Peyer's patch (tissue), 4 donors: ENCODE measurements at places on chromosomes 1 and 21.
A peak's percentile ranks its signal among the peaks of the same experiment; 100 is the strongest.

DNA sequence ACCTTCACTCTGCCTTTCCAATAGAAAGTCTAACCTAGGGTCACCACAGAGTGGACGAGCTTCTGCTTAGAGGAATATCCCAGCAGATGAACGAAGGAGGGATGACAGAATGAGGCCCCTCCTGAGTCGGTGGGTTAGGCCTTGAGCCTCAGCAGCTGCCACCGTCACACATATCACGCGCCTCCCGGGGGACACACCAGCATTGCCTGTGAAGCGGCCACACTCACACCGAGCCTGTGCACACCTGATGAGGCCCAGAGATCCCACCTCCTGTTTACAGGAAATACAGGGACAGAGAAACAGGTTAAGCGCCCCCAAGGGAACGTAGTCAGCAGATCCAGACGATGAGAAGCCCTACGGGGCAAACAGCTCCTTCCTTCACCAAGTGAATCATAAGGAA, 25.1 kb upstream of the LRRC47 start:
- no peak for DNase-seq

DNA sequence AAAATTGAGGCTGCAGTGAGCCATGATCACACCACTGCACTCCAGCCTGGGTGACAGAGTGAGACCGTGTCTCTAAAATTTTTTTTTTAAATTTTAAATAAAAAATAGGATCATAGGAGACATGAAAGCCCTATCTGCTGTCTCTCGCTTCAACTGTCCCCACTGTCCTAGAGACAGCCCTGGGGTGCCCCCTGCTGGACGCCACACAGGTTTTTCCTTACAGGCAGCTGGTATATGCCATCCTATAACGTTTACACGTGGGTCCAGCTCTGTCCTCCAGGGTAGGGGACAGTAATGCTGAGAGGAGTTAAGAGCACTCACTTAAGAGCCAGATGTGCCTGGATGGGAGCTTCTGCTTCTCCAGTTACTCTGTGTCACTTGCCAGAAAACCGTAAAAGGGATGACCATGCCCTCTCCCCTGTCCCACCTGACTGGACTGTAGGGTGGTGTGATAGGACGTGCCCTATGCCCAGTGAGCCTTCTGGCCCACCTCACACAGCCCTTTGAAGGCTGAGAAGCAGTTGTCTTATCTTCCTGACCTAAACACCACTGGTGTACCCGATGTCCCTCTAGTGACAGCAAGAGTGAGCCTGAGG, 8.5 kb downstream of the FBXO2 start:
- peak; percentile 67 for DNase-seq

DNA sequence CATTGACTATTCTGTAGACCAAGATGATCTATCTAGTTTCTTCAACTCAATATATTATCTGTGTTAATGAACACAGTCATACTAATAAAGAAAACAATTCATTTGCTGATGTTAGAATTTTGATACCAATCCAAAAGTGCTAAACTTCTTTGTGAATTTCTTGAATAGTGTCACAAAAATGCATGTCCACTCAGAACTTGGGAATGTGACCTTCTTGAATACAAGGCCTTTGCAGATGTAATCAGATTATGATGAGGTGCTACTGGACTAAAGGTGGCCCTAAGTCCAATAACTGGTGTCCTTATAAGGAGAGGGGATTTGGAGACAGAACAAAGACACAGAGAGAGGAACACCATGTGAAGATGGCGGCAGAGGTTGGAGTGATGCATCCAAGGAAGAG, 305.8 kb upstream of the ZP4 start:
- no peak for DNase-seq

GRCh38 chr1:156431769-156432668, 63.0 kb downstream of the RHBG start:
- no peak for DNase-seq

DNA sequence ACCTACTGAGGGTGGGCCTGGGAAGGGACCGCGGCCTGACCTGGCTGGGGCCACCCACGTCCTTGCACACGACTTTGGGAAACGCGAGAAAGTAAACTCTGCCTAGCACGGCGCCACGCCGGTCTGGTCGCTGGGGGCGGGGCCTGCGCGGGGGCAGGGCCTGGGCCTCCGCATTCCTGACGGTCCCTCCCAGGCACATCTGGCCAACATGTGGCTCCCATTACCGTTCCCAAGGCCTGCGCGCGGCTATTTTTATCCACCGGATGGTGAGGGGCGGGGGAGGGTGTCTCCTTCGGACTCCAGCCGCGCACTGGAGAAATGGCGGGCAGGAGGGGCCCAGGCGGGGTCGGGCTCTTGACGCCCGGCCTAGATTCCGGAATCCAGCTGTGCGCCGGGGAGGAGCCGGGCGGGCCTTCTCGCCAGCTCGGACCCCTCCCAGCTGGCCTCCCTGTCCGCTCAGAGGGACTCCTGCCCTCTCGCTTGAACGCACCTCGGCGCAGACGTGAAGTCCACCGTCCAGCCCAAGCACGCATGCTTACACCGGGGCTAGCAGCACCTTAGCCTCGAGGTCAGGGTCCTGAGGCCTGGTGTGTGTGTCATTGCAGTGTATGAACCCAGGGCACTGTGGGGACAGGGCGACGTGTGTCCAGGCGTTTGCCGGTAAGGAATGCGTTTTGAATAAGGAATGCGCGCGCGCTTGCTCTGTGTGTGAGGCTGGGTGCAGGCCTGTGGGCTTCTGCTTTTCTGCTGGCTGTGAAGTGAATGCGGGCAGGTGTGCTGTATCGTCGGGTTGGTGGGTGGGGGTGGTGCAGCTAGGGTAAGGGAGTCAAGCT, 2.1 kb downstream of the EVA1B start:
- DNase-seq = no peak

DNA sequence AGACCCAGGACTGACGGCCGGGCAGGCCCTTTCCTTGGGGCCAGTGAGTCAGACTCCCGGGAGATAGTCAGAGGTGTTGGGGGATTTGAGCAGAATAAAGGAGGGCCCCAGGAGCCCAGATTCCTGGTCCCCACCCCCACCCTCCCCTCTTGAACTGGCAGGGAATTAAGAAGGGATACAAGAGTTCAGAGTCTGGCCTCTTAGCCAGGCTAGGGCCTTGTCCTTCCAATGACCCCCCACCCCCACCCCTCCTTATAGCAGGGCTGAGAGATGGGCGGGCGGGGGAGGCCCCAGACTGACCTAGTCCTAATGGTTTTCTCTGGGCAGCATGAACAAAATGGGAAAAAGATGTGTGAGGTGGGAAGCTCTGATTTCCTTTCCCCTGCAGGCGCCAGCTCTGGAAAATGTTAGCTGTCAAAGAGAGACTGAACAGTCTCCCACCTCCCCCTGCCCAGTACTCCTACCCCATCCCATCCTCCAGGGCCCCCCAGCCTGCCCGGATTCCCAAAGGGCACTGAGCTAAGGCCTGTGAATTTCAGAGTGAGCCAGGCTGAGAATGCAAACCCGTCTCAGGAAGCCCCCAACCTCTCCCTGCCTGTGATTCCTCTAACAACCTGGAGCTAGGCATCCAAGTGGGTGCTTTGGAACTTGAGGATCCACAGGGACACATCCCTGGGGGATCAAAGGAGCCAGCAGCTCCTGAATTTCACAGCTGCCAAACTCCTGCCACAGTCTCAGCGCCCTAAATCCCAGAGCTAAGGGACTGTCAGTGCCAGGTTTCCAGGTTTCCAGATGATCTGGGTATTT, 5.8 kb upstream of the CRABP2 start:
- DNase-seq = no peak

DNA sequence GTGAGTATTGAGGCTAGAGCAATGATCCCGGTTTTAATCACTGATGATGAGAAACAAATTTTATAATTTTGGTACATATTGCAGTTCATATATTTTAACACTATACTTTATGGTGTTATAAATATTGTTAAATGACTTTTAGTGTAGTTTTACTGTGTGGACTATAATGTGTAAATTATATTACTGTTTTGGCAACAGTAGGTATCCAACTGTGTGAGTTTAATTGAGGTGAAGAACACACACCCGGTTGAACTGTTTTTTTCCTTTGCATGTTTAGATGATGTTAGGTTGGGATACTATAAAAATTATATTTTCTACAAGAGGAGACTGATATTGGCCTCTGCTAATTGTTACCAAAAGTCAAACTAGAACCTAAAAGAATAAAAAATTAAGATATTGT, 166.5 kb downstream of the SDCCAG8 start:
- no peak for DNase-seq

DNA sequence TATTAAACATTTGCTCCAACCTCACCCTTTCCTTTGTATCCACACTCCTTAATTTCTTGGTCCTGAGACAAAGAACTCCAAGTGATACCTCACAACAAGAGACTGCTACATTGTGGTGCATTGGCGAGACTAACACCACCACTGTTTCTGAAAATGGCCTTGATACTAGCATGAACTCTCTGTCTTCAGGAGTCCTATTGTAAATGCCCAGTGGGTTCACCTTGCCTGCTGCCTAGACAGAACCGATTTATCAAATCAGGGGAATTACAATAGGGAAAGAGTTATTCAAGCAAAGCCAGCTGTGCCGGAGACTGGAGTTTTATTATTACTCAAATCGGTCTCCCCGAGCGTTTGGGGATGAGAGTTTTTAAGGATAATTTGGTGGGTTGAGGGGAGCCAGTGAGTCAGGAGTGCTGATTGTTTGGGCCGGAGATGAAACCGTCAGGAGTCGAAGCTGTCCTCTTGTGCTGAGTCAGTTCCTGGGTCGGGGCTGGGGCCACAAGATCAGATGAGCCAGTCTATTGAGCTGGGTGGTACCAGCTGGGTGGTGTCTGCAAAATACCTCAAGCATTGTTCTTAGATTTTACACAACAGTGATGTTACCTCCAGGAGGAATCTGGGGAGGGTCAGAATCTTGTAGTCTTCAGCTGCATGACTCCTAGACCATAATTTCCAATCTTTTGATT, 83.1 kb downstream of the DESI2 start:
- no peak for DNase-seq

GRCh38 chr1:92877081-92877711, 45.4 kb downstream of the RPL5 start:
- DNase-seq = no peak

- DNase-seq = no peak
Measured at GRCh38 chr21:45494851-45495680, 47.2 kb downstream of the SLC19A1 start.

- DNase-seq = no peak
Measured at GRCh38 chr21:27802816-27803475, 836.1 kb upstream of the ADAMTS5 start.

GRCh38 chr1:152986578-152986977, 2.7 kb downstream of the SPRR1A start:
- no peak for DNase-seq

DNA sequence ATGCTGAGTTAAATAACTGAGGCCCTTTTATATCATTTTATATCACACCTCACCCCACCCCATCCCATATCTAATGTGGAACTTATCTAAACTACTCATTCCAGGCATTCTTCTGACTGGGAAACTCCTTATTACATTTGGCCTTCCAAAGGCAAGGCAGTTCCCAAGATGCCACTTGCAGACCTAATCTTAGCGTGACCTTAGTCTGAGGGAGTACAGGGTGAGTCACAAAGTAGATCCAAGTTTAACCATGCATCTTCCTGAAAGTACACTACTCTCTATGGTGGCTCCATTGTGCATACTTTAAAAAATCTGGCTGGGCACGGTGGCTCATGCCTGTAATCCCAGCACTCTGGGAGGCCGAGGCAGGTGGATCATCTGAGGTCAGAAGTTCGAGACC, 353.6 kb upstream of the C1orf87 start:
- no peak for DNase-seq

- DNase-seq = no peak
Measured at GRCh38 chr1:53410100-53410541, 49.1 kb upstream of the DMRTB1 start.

DNA sequence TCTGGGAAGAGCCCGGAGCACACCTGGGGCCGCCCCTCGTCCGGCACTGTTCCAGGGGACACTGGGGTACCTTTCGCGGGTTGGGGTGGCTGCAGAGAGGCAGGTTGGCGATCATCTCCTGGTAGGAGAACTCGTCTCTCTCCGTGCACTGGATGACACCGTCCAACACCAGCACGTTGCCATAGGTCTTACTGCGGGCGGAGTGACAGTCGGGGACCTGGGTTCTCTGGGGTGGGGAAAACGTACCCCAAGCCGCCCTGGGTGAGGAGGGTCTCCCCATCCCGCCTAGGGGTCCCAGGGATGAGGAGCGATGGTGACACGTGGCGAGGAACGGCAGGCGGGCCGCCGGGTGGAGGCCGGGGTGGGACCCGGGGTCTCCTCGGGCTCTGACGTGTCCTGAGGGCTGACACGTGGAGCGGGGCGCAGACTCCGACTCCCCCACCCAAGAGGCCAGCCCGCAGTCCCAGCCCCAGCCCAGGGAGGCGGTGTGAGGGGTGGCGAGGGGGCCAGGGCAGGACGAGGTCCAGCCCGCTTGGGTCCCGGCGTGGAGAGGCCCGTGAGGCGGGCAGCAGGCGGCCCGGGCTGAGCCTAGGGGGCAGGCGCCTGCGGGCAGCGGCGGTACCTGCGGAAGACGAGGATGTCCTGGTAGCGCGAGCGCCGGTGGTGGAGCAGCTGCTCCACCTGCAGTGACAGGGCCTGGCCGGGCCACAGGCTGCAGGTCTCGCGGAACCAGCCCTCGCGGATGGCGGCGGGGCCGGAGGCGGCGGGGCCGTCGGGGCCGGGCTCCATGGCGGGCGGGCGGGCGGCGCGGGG, 457 bp downstream of the SRM start:
- DNase-seq = no peak

- no peak for DNase-seq
Measured at GRCh38 chr1:993379-993995, 6.4 kb downstream of the HES4 start.

DNA sequence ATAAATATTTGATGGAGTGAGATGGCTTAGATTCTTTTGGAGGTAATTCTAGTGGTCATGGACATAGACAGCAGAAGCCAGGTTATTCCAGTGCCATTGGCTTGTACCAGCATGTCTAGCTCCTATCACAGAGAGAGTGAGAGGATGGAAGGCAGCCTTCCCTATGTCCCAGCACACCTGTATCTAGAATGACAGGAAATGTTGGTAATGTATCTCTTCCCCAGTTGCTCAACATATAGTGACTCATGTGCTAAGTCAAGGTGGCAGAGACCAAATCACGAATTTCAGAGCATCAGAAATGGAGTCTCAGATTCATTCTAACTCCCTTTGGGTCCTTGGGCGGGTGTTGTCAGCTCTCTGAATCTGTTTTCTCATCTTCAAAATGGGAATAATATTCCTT, 28.4 kb downstream of the METTL13 start:
- no peak for DNase-seq

GRCh38 chr1:3142236-3142635, 73.2 kb downstream of the PRDM16 start:
- DNase-seq = no peak
